Right lobe of liver (tissue), 6 donors: ENCODE measurements at places on chromosomes 6 and 20.
A peak's percentile ranks its signal among the peaks of the same experiment; 100 is the strongest.

DNA sequence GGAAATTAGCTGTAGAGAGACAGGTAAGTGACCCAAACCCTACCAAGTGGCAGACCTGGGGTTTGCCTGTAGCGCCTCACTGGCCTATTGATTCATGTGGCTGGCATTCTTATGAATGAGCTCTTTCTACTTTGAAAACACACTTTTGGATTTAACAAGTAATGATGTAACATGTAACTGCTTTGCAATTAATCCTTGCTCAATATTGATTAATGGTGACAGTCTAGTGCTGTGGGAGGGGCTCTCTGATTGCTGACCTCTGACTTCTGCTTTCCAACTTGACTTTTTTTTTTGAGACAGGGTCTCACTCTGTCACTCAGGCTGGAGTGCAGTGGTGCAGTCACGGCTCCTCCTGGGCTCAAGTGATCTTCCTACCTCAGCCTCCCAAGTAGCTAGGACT, 82.7 kb downstream of the TIAM2 start:
- no peak for DNase-seq

DNA sequence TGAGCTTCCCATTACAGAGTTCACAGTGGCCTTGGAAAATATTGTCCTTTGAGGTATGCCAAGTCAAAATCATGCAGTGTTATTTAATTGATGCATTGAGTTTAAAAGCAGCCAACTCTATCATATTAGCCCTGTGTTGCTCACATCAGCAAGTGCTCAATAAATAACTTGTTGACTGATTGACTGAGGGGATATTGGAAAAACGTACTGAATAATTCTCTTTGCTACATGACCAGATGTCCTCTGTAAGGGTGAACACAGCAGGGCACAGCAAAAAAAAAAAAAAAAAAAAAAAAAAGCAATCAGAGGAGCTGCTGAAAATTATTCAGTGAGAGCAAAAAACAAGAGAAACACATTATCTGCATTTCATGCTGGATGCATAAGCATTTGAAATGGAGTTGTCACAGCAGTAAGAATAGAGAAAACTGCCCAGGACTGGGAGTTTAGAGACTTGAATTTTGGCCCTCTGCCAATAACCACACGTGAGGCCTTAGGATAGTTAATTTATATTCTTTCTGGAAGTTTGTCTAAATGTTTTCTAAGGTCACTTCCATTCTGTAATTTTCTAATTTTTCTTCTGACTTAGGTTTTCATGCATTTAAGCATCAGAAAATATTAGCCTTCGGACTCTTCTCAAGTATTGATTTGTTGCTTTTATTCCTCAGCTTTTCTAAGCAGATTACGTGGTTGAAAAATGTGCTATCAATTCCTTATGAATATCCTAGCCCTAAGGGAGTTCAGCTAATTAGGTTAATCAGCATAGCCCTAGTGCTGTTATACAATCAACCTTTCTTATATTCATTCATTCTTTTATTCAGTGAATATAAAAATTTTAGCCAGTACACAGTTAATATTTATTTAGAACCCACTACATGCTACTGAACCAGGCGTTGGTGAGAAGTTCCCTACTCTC, 246.8 kb upstream of the STXBP5 start:
- DNase-seq: no peak

DNA sequence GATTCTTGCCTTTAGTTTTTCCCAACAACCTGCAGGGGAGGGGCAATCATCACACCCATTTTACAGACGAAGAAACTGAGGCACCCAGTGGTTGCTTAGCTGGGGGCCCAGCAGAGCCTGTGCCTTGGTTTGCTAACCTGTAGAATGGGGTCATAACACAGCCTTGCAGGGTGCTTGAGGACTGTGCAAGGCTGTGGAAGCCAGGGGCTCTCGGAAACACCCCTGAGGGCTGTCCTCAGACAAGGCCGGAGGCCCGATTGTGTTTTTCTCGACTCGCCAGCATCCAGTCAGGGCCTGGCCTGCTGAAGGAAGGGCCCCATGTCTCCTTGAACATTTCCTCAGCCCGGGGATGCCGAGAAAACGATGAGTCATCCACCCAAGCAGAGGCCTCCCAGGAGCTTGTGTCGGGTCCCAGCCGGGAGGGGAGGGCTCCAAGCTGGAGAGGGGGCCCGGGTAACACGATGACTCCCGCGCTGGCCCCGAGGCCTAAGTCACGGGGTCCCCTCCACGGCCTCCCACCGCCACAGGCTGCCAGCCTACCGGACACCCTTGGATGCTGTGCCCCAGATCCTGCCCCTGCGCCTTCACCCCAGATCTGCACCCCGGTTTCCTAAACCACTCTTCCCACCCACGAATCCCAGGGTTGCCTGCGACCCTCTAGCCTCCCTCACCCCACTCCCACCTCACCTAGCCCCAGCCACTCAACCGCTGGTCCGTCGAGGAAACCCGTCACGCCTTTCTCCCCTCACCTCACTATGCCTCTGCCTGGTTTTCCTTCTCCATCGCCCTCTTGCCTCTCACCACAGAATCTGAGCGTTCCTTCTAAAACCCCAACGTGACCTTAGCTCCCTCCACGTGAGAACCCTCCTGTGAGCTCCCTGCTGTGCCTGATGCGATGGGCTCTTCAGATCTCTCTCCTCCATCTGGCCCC, 10.6 kb downstream of the NOL4L start:
- DNase-seq: peak; percentile 40

GRCh38 chr20:47133809-47134456, 222.6 kb downstream of the ZMYND8 start:
- DNase-seq: no peak

DNA sequence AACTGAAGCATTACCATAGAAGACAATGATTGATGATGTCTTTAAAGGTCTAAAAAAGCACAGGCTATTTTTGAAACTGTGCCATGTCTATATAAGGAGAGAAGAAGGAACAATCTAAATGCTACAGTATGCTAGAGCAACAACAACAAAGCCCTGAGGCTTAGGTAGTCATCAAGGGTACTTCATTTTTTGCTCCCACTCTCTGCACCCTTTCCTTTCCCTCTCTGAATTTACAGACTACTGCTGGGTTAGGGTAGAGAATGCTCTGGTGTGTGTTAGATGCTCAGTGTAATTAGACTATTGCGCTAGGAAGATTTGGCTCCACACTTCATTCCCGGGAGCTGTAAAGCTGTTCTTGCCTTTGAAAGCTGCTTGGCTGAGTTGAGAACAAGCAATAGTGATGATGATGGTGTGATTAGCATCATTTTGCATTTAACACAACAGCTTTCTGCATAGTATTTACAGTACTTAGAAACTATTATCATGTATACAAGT, 1262.5 kb upstream of the CITED2 start:
- DNase-seq: no peak

- no peak for DNase-seq
Measured at GRCh38 chr6:125019281-125019680, 57.0 kb downstream of the RNF217 start.

DNA sequence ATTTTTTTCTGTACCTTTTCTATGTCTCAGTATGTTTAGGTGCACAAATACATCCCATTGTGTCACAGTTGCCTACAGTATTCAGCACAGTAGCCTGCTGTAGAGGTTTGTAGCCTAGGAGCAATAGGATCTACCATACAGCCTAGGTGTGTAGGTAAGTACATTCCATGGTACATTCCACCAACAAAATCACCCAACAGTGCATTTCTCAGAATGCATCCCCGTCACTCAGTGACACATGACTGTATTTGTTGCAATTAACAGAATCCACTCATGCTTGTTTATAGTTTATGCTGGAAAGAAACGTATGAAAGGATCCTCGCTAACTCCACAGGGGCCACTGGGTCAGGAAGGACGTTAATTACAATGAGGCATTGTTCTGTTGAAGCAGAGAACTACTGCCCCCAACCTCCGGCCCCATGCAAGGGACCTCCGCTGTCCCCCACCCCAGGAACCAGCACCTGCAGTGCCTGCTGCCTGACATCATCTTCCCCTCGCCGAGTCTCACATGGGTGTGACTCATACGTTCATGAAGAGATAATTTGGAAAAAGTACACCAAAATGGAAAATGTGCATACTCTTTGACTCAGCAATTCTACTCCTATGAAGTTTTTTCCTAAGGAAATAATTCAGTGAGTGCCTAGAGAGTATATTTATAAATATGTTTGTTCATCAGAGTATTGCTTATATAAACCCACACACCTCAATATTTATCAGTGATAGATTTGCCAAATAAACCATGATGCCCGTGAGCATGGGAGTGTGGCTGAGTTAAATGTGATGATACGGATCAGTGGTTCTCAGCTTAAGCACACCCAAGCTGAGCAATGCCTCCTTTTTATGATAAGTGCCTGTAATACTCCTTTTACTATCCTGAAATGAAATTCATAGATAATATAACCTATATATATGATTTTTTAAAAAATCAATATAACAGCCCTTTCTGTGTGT, 156.4 kb upstream of the ECI2 start:
- no peak for DNase-seq

DNA sequence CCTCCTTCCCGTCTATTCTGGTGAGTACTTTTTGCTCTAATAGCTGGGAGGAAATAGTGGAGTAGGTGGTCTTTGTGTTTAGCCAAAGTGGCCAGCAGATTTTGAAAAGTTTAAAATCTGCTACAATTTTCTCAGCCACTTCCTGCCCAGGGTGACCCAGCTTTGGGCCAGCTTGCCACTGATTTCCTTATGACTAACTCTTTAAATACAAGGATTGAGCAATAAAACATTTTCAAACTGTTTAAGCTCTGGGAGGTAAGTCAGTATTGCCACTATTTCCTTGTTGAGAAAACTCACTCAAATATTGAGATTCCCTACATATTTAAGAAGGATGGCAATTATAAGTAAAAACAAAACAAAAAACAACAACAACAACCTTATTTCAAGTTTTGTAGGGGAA, 54.5 kb downstream of the TRMT11 start:
- peak; percentile 52 for DNase-seq

- DNase-seq: no peak
Measured at GRCh38 chr20:610130-611046, at the start of gene TCF15. Gene TCF15, minus strand, starts transcription at chr20:610309. Its CDS starts 72 bp downstream, at chr20:610237.

- no peak for DNase-seq
Measured at GRCh38 chr20:46903256-46903655, 8.6 kb downstream of the EYA2 start.

GRCh38 chr20:4781637-4782377, 60.1 kb downstream of the PRND start:
- peak; percentile 27 for DNase-seq

- no peak for DNase-seq
Measured at GRCh38 chr6:46134216-46134615, 4.4 kb downstream of the ENPP4 start.

GRCh38 chr6:37779902-37780628, 39.5 kb upstream of the ZFAND3 start:
- no peak for DNase-seq

DNA sequence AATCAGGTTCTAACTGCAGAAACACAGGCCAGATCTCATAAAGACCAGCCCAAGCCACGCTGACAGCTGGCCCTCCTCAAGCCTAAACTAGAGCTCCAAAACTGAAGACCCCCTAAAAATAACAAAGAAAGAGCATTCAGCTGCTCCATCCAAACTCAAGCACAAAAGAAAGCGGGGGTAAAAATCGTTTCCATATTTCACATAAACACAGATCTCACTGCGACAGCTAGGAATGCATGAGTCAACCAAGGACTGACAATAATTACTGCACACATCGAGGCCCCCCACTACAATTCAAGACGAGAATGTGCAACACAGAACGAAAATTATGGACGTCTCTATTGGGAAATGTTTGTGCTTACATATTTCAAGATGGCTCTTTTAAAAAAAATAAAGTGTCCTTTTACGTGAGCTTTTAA, 31.1 kb downstream of the CNKSR3 start:
- DNase-seq: no peak

GRCh38 chr6:2615251-2615650, 135.5 kb downstream of the MYLK4 start:
- no peak for DNase-seq

- no peak for DNase-seq
Measured at GRCh38 chr6:21164768-21165326, 428.7 kb upstream of the SOX4 start.

GRCh38 chr6:36376183-36376582, 11.3 kb downstream of the ETV7 start:
- peak; percentile 24 for DNase-seq

DNA sequence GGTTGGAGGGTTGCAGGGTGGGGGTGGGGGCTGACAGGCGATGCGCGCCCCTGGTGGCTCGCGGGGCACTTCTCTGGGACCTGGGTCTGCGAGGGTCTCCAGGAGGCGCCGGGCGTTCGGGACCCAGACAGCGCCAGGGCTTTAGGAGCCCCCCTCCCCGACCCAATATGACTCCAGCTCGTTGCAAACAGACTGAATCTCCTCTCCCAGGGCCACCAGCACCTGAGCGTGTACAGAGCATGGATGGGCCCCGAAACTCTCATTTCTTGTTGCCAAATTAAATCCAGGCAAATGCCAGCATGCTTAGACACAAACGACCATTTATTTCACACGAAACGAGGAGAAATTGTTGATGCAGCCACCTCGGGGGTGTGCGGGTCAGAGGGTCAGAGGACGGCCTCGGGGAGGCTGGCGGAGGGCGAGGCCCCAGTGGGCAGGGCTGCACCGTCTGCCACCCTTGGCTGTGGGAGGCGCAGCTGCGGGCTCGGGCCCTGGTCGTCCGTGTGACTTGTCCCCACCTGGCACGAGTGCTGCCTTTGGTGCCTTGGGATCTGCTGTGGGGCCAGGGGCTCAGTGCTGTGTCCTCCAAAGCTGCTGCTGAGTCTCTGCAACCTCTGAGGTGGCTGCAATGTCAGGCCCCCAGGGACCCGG, 20.9 kb upstream of the GATA5 start:
- no peak for DNase-seq

DNA sequence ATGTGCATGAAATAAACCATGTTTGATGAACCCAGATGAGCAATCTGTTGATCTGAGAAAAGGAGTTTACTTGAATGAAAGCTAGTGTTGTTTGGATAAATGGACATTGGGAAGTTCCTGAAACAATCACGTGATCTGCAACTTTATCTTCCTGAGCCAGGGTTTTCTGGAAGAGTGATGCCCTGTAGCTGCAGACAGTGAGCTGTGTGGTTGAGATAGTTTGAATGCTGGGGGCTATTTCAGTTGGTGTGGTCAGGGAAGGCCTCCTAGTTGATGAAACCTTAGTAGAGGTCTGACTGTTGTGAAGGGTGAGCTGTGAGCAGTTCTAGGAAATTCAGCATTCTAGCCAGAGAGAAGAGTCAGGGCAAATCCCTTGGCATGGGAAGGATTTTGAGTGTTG, 643.7 kb downstream of the UTRN start:
- DNase-seq: no peak

GRCh38 chr6:71496018-71496721, 207.6 kb downstream of the OGFRL1 start:
- no peak for DNase-seq

DNA sequence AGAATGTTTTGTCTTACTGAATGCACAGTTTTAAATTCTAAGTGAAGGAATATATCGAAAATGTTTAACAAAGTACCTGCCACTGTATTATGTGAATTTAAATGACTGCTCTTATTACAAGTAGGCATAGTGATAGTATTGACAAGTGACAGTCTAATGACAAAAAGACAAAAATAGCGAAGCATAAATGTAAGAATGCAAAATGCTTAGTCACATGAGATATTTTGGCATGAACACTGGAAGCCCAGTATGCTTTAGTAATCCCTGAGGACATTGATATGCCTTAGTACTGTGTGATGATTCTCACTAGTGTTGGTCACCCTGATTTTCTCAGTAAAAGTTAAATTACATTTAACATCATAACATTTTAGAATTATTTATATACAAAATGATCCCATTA, 153.5 kb downstream of the EYA4 start:
- no peak for DNase-seq

- DNase-seq: no peak
Measured at GRCh38 chr20:46057856-46058598, 29.0 kb downstream of the SLC12A5 start.

GRCh38 chr6:130797061-130797460, 30.1 kb upstream of the SMLR1 start:
- DNase-seq: no peak

- no peak for DNase-seq
Measured at GRCh38 chr20:24079661-24080412, 91.3 kb upstream of the GGTLC1 start.
